ENCODE measurements at places on chromosomes 2 and 18. TPM values are rescaled to one million over a fixed set of nuclear protein-coding genes. Genes with fewer than 3 reads are reported as not detected.

The INO80C gene
- 23.0 TPM for total RNA-seq

The C2orf81 gene
- 3.5 TPM for total RNA-seq

The VIT gene
- total RNA-seq = not detected

The VAMP8 gene
- 15.8 TPM for total RNA-seq

The UGT1A5 gene
- total RNA-seq = not detected

The CCDC74A gene
- total RNA-seq = 14.2 TPM

The BMP10 gene
- total RNA-seq = not detected

The KYNU gene
- total RNA-seq = 270 TPM

The UGT1A3 gene
- 0.13 TPM for total RNA-seq

The OR6B2 gene
- not detected for total RNA-seq

The MAP3K19 gene
- not detected for total RNA-seq

The C2orf66 gene
- 0.19 TPM for total RNA-seq

The GAL3ST2 gene
- 0.36 TPM for total RNA-seq

The HJURP gene
- 89.5 TPM for total RNA-seq

All from A549 treated with RU486 at 1 μM for 4 hours (cell line).